ENCODE measurements at places on chromosomes 2 and 18.

DNA sequence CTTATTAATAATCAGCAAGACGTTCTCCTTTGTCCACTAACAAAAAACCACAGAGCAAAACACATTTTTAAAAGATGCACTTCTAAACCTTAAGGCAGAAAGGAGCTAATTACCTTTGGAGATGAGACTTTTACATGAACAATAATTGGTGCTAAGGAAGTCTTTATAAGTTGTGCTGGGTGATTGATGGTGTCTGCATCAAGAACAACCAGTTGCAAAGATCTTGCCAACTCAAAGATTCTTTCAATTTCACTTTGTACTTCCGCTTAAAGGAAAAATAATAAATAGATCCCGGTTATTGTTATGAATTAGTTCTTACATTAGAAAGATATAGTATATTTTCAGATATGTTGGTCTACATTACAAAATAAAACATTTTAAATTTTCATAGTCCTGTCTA, 26.9 kb upstream of the ARL5A start:
- DNase-seq: no peak

DNA sequence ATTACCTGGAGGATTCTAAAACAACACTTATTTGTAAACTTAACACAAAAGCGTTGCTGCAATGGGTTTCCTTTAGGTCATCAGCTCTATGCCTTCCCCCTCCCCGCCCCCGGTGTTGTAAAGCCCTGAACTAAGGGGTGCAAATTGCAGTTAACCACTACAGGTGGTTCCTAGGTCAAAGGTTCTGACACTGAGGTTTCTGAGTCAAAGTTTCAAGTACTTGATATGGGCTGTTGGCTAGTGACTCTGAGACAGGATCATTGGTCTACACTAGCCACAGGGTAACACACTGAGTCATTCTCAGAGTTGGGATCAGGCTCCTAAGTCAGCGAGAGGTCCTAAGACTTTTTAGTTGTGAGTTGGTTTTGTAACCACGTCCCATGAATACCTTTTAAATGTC, 15.4 kb downstream of the IL1B start:
- DNase-seq: no peak

- no peak for DNase-seq
These were observed 199.2 kb upstream of the NRP2 start for GRCh38 chr2:205483095-205483494.

GRCh38 chr2:10005461-10006235, 37.7 kb upstream of the KLF11 start:
- no peak for DNase-seq

- no peak for DNase-seq
These were observed 4.8 kb upstream of the KCNG2 start for GRCh38 chr18:79792988-79793355.

DNA sequence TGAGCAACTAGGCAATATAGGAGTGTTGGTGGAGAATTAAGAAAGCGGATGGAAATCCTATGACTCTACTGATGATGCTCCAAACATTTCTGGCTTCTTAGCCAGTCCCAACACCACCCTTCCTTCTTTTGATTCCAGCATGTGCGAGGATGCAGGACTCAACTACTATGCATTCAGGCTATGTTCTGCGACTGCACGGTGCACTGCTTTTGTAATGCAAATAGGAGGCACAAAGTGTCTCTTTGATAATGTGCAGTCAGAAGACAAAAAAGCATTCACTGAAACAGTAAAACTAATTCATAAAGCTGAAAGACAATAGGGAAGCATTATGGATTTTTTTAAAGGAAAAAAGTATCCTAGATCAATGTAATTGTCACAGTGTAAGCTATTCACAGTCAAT, 106.7 kb downstream of the MEIS1 start:
- no peak for DNase-seq

- no peak for DNase-seq
These were observed 12.8 kb upstream of the SKOR2 start for GRCh38 chr18:47264308-47264700.

GRCh38 chr18:22525313-22525712, 107.6 kb upstream of the CTAGE1 start:
- DNase-seq: no peak

GRCh38 chr18:23391156-23391555, 61.9 kb upstream of the RIOK3 start:
- DNase-seq: no peak

- no peak for DNase-seq
These were observed 6.4 kb downstream of the NLRC4 start for GRCh38 chr2:32258242-32258641.

DNA sequence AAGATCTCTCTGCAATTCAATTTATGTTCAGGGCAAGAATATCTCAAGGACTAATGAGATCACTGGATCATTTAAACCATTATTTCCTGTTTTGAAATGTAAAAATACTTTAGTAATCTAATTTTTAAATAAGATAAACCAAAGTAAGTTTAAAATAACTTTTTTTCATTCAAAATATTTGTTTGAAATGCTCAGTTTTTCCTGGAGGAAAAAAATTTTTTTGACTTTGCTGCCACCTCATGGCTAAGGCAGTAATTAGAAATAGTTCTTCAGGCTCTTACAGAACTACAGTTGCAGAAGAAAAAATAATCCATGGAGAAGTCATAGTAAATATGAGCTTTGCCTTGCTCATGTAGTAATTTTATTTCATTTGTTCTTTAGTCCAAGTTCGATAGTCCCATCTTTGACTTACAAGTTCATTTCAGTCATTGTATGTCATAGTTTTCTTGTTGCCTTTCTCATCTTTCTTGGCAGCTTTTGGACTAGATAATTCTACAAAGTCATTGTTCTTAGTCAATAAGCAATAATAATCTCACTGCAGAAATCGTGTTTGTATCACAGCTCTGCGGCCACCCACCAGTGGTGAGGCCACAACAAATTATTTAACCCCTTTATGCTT, 127.4 kb downstream of the DPP4 start:
- DNase-seq: peak; percentile 25

GRCh38 chr2:191174442-191174841, 23.6 kb upstream of the STAT4 start:
- DNase-seq: no peak

- no peak for DNase-seq
These were observed 1041.2 kb upstream of the CDH2 start for GRCh38 chr18:29218091-29218490.

GRCh38 chr18:2896990-2897389, 50.2 kb downstream of the EMILIN2 start:
- no peak for DNase-seq
